M059J (cell line): ENCODE measurements at places on chromosomes 3 and 15.

DNA sequence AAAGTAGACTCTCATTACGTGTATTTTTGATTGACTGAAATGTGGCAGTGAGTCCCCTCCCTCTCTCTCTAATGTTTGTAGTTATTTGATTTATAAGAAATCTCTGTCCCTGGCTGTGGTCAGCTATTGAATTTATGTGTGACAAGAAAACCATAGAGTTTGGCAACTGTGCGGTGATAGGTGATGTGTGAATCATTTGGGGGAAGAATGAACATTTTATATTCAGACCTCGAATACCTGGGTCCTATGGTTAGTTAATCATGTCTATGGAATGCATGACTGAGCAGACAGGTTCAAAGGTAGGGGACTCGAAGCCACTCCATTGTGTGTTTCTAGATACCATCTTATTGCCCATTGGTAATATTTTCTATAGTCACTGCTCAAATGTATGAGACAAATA lies 712.1 kb downstream of the MECOM start:
- peak; percentile 79 for DNase-seq

DNA sequence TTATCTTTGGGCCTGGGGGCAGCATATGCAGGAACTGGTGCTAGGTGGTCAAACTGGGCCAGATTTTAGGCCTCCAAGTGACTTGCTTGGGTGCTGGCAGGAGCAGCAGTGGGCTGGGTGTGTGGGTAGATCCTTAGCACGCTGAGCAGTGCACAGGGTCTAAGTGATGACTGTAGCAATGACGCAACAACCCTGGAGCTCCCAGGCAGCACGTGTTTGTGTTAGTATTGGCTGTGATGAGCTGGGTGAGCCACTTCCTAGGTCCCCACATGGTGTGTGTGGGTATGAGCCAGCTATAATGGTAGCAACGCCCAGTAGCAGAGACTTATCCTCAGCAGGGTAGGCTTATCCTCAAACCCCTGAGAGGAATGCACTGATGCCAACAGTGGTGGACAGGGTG lies 570.6 kb upstream of the ROBO1 start:
- peak; percentile 2 for DNase-seq

- no peak for DNase-seq
Measured at GRCh38 chr3:28347374-28348264, 902 bp upstream of the ZCWPW2 start.

DNA sequence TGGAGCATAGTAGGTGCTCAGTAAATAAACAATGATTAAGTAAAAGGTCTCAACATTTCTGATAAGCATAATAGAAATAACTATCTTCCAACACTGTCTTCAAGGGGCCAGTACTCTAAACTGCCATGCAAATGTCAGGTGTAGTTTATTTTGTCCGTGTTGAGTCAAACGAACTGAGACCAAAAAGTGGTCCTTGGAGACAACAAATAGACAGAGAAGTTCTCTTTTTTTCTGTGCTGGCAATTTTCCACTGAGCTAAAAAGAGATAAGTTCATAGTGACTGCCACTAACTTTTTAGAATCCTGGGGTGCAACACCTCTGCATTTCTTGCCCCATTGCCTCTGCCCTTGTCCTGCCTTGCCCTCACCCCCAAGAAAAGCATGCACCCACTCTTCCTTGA lies 14.7 kb upstream of the MBNL1 start:
- DNase-seq = no peak

DNA sequence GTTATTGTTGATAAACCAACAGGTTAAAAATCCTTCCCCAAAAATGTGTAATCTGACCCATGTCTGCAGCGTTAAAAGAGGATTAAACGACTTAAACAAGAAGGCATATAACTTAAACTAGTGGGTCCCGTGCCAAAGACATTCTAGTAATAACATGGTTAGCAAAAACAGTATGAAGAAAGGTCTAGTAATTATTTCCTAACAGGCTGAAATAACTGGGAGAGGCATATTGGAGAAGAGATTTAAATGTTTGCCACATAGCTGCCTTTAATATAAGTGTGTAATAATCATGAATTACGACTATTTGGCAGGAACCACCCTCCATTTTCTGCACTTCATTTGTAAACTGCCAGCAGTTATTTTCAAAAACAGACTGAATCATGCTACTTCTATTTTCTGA lies 67.7 kb upstream of the CSPG5 start:
- no peak for DNase-seq
